ENCODE measurements at places on chromosomes 16 and 17.

GRCh38 chr16:84397090-84397489 is 28.8 kb downstream of the ATP2C2 start:
- DNase-seq, result no peak

DNA sequence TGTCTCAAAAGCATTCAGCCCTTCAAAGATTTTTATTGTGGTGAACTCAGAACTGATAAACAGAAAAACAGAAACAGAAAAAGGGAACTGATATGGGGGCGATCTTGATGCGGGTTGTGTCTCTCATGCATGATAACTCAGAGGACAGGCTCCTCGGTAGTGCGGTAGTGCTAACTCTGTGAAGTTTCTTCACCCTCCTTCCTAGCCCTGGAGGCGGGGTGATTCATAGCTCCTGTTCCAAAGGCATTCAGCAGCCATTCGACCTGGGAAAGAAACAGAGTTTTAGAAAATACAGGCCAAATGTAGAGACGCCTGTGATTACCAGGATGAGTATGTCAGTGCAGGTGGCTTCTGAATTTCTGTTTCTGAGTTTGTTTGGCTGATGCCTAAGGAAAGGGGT is 5.5 kb upstream of the MAF start:
- DNase-seq, result no peak

DNA sequence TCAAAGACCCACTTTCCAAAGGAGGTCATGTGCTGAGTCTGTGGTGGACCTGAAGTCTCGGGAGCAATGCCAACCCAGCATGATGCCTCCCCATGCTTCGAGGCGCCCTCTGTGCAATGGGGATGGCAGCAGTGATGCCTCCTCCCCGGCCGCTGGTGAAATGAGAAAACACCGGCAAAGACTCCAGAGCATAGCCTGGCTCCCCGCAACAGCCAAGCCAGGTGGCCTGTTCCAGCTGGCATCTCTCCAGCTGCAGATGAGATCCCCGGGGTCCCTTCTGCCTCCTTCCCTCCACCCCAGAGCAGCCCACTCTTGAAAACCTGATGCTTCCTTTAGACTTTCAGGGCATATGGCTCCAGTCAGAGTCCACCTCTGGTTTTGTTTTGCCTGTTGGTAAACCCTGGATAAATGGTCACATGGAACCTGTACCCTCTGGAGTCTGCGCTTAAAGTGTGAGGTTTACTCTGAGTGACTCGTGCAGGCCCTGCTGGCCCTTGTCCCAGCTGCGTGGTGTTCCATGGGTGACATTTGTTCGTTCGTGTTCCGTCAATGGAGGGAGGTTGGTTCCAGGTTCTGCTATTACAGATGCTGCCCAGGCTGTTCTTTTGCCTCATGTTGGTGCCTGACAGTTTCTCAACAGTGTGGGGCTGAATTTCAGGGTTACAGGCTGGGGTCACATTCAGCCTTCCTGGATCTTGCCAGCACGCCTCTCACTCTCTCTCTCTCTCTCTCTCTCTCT is 181.8 kb upstream of the CIBAR2 start:
- no peak for DNase-seq

GRCh38 chr16:30728899-30729672 is 19.1 kb upstream of the PHKG2 start:
- DNase-seq, result no peak

- DNase-seq, result no peak
Measured at GRCh38 chr16:8655184-8655717, 19.2 kb upstream of the ABAT start.

DNA sequence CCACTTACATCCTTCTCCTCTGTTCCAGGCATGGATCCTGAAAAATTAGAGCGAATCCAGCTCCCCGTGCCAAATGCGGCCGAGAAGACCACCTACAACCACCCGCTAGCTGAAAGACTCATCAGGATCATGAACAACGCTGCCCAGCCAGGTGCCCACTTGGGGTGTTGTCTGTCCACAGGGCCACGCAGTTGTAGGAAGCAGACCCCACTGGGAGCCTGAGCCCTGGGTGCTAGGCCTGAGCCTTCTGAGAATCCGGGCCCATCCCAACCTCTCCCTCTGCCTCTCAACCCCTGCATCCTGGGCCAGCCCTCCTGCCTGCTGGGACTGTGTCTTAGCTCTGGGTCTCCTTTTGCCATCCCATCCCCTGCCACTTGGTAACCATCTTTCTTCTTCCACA is 95.4 kb downstream of the CLEC16A start:
- no peak for DNase-seq

Data from activated CD8-positive, alpha-beta memory T cell treated with anti-CD3 and anti-CD28 coated beads, Interleukin-2, amount 50 U/mL, for 4 hours (primary cell).